ENCODE measurements at places on chromosomes 6 and 20.

- DNase-seq, result no peak
Observed at GRCh38 chr6:81088145-81088544, 664.3 kb downstream of the TENT5A start.

DNA sequence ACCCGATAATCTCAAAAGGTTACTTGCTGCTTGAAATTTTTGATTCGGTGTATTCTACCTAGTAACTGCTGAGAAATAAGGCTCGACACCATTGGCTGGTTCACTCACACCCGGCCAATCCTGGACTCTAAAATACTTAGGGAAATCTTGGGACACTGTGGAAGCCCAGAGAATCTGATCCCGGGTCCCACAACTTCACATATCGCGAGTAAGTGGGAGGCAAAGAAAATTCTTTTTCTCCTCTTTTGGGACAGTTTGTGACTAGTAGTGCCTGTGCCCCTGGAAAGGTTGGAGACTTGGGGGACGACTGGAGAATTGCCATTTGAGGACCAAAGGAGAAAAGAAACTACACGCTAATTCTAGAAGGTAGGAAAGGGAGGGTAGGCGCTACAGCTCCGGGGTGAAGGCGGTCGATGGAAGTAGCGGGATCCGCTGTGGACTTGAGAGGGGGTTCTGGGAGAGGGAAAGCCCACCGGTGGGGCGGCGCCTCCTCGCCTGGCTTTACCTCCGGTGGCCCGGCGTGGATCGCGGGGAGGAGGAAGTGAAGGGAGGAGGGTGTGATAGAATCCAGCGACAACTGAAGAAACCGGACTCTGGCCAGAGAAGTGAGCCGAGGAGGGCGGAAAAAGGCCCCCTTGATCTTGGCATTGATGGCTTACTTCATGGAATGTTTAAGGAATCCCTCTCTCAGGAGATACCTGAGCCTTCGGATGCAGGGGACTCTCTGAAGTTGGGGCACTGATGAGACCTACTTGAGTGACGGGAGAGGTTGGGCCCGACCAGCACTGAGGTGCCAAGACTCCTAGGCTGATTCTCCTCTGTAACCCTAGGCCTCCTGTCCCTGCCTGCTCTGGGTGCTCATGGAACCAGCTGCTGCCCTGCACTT, 18.8 kb upstream of the BTN3A3 start:
- DNase-seq, result peak; percentile 75

DNA sequence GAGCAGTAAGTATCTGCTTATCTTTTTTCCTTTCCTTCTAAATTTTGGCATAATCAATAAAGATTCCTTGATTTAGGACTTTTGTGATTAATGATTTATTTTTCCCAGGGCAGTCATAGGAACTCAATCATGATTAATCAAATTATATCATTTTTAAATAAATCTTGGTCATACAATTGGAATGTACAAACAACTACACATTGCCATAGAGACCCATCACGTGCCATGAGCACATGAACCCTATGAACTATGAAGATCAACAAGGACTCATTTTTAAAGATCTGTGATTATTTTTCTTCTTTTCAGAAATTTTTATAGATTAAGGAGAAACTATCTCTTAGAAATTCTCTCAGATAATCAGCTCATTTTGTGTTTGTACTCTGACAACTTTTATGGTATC, 622.4 kb downstream of the BCKDHB start:
- DNase-seq, result no peak

DNA sequence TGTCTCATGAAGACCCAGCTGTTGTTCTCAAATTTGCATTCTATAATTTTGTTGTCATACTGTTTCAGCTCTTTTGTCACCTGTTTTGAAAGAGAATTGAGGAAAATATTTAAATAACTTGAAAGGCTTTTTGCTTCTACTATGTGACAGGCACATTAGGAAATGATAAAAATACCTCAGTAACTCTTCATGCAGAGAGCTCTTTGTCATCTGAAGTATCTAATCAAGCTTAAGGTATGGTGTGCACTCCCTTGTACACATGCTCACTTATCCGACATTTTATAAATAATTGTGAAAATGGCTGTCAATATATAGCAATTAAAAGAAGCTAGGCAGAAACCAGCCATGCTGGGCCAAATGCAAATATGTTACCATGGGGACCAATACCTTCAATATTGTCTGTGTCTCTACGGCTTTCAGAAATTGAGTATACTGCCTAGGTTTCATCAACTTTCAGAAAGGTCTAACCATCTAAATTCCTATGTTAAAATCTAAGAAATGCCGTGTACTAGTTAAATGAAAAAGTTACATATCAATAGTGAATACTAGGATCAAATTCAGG, 349.0 kb downstream of the RNGTT start:
- no peak for DNase-seq

DNA sequence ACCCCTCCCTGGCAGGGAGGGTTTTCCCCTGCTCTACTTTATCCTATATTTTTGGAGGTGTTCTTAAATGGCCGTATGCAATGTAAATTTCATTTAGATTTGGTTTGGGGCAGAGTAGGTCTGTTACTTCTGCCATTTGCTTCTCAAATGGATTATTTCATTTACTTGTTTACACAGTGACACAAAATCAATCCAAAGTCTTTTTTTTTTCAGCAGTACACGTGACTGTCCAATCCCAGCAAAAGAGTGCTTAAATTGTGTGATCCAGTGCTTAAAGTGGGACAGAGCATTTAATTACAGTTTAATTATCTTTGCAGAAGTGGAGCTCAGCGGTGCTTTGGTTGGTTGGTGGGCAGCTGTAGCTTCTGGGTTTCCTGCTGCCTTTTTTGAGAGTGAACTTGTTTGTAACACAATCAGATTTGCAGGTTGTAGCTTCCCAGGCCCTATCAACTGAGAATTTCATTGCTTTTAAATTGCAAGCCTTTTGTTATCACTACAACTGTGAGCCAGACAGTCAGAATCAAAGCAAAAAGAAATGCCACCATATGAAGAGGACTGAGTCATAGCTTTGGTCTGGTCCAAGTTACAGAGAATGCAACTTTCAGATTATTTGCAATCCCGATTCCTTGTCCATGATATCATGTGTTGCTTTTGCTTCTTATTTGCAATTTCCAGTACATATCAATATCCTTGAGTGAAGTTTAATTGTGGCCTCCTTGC, 216.9 kb downstream of the DOK5 start:
- no peak for DNase-seq

DNA sequence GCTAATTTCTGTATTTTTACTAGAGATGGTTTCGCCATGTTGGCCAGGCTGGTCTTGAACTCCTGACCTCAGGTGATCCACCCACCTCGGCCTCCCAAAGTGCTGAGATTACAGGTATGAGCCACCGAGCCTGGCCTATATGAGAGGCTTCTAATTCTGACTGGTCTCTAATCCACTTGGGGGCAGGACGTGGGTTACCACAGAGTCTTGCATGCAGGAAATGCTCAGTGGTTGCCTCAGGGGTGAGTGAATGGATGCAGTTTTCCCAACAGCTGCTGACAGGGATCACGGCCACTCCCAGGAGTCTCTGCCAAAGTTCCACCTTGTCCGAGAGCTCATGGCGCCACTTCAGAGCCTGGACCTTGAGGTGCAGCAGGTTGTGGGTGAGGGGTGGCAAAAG, 6.4 kb upstream of the FANCE start:
- DNase-seq, result peak; percentile 9

- no peak for DNase-seq
Observed at GRCh38 chr6:88167352-88167937, 1.3 kb upstream of the CNR1 start.

GRCh38 chr6:138680085-138680484, 93.5 kb upstream of the CCDC28A start:
- no peak for DNase-seq

DNA sequence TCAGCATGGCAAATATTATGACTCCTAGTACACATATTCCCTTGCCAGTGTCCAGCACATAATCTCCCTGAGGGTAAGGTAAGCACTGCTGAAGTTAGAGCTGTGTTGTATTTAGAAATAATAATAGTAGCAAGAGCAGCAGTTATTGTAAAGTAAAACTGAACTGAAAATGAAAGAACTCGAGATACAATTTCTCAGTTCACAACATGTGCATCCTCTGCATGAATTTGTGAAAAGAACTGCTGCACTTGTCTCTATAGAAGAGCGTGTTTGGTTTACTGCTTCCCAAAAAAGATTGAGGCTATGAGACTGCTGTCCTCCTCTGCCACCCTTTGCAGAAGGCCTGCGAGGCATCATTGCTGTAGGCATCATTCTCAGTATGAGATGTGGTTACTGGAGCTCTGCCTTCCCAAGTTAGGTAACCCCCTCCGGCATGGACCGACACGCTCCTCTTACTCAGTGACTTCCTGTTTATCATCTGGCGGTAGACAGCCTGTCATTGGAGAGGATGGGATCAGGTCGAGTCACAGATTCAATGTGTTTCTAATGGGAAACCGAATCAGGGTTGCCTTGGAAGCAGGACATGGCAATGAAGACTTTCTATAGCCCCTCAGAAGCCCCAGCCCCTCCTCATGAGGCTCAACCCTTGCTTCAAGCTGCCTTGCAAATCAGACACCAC, 48.1 kb downstream of the SLC24A3 start:
- DNase-seq, result no peak

Data from CD4-positive, alpha-beta T cell treated with Interleukin-12 subunit alpha and Interleukin-12 subunit beta, for 1 hour (primary cell).